ENCODE measurements at places on chromosomes 2 and 18.

DNA sequence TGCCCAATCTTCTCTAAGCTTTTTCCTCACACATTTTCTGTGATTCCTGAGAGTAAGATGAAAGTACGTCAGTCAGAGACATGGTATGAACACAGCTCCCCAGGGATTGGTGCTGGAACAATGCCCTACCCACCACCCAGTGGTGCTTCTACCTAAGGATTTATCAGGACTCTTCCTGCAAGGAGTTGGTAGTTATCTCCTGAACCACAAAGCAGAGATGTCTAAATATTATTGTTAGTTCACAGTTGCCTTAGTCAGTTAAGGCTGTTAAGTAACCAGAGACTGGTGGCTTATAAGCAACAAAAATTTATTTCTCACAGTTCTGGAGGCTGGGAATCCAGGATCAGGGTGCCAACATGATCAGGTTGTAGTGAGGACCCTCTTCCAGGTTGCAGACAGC is 60.3 kb upstream of the CCDC85A start:
- DNase-seq = no peak

DNA sequence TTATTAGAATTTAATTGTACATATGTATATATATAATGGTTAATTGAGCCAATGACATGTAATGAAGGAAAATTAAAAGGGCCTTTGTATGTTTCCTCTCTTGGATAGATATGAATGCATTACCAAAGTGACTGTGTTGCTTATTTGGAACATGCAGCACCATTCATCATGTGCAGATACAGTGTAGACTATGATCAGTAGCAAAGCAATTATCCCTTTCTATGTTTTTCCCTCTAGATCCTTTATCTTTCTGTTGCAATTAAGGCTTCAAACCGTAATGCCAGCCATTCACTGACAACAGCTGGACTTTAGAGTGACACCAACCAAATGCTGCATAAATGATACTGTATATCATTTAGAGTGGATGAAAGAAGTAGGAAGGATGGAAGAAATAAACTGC is 565.2 kb downstream of the NRXN1 start:
- no peak for DNase-seq

DNA sequence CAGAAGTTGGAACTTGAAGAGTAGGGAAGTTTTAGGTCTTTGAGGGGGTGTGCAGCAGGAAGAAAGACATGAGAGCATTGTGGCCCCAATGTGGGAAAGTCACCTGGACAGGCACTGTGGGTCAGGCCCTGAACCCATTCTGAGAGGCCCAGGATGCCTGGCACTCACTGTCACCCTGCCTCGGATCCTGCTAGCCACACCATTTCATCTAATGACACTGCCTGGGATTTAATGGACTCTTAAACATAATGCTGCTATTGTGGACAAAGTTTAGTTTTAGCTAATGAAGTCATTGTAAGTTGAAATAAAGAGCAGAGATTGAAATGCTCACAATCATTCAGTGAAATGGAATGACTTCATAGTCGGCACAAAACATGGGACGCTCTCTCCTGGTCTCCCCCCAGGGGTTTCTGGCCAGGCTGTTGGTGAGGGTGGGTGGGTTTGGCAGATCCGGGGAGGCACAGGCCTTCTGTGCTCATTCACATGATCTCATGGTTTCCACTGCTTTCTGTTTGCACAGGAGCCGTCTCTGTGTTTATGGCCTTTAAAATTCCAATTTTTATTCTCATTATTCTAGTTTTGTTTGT is 141.8 kb upstream of the KLHL29 start:
- DNase-seq = no peak

GRCh38 chr2:138707392-138708074 is 72.7 kb downstream of the NXPH2 start:
- DNase-seq = no peak

DNA sequence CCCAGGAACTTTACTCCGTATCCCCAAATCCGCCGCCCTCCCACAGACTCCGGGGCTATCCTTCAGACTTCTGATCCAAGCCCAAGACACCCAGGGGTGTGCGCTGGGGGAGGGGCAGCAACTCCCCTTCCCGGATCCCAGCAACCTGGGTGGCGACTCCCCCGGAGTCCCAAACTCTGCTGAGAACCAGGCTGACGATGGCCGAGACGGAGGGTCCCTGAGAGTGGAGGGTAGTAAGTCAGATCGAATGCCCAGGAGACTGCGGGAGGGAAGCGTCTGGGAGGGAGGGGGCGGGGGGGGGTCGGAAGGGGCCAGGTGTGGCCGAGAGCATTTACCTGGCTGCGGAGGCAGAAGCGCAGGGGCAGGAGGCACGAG is 7.0 kb upstream of the TNS1 start:
- no peak for DNase-seq

DNA sequence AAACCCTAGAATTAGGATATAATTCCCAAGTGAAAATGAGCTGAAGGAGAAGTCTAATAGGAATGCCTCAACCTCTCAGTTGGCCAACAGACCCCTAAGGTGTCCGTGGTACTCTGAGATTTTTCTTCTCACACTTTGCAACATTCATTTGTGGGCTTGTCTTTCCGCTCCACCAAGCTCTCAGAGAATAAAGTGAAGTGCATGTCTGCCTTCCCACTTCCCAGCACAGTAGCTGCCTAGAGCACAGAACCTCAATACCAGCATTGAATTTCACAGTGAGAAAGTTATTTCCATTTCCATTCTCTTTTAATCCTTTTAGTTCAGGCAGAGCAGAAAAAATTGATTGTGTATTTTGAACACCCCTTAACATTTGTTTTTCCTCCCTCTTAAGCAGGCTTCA is 451.8 kb downstream of the TGIF1 start:
- no peak for DNase-seq

GRCh38 chr2:145260081-145260480 is 740.2 kb upstream of the ZEB2 start:
- no peak for DNase-seq

- no peak for DNase-seq
Measured at GRCh38 chr2:38269421-38269820, 107.7 kb downstream of the ATL2 start.

DNA sequence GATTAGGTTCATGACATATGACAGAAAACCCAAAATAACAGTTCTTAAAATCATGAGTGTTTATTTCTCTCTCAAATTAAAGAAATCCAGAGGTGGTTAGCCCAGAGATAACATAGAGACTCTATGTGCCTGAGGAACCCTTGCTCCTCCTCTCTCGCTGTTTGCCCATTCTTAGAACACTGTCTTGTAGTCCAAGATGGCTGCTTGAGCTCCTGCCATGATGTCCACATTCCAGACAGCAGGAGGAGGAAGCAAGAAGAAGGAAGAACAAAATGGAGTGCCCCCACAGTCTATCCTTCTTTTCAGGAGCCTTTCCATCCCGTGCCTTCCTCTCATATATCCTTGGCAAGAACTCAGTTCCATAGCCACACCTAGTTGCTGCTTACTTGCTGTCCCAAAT is 13.9 kb upstream of the ST8SIA5 start:
- no peak for DNase-seq

GRCh38 chr2:189002079-189002478 is 27.9 kb downstream of the COL3A1 start:
- DNase-seq = no peak

DNA sequence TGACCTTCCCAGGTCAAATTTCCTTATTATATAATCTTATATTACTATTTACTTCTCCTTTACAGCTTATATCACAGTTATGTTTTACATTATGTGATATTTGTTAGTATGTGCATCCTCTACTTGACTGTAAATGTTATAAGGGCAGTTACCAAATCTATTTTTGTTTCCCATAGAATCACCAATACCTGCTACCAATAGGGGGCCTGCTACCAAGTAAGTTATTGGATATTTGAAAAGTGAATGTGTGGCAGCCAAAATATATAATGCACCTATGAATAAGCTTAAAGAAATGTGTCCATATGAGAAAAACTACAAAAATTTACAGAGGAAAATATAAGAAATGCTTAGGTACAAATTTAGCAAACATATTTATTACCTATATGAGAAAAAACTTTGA is 23.9 kb upstream of the CTAGE1 start:
- no peak for DNase-seq

- DNase-seq = no peak
Measured at GRCh38 chr2:67701011-67701410, 303.9 kb downstream of the ETAA1 start.

DNA sequence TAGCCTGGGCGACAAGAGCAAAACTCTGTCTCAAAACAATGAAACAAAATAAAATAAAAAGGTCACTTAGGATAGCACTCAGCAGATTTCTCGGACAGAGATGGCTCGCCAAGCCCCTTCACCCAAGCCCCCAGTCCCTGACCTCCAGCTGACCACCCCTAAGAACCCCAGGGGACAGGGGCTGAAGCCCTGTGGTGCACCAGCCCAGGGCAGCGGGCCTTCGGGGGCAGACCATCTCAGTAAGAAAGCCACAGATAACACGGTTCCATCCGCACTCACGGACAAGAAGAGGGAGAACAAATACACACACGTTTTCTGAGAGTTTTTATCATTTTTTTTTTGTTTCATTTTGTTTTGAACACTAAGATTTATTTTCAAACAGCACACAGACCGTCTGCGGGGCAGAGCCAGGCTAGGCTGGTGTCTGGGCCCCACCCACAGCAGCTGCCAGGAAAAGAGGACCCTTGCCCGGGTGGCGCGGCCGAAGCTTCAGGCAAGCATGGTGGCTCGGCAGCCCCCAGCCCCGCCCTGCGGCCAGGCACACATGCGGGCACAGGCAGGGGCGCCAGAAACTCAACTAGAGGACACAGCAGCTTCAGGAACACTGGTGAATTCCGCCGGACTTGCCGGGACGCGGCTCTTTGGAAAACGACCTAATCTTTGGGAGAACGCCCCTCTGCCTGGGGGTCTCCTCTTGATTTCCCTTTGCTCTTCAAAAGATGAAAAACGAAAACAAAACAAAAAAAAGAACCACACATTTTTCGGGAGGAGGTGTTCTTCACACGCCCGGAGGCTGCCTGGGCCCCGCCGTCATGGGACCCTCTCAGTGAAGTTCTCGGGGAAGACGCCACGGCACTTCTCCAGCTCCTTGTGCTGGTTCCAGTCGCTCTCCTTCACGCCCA is 59.0 kb downstream of the BIN1 start:
- DNase-seq = no peak

DNA sequence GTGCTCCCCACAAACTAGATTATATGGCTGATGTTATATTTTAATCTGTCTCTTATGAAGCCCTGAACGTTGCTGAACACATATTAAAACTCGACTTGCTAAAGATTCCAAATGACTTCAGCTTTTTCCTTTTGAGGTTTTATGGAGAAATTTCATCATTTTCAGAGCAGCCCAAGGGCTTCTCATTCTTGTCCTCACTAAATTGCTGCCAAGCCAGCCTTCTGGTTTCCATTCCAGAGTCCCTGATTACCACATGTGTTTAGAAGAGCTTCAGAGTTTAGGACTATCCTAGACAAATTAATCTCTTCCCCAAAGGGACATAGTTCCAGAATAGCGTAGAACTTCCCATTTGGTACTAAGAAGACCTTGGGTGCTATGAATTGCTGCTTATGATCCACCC is 77.8 kb upstream of the CCDC195 start:
- DNase-seq = no peak

DNA sequence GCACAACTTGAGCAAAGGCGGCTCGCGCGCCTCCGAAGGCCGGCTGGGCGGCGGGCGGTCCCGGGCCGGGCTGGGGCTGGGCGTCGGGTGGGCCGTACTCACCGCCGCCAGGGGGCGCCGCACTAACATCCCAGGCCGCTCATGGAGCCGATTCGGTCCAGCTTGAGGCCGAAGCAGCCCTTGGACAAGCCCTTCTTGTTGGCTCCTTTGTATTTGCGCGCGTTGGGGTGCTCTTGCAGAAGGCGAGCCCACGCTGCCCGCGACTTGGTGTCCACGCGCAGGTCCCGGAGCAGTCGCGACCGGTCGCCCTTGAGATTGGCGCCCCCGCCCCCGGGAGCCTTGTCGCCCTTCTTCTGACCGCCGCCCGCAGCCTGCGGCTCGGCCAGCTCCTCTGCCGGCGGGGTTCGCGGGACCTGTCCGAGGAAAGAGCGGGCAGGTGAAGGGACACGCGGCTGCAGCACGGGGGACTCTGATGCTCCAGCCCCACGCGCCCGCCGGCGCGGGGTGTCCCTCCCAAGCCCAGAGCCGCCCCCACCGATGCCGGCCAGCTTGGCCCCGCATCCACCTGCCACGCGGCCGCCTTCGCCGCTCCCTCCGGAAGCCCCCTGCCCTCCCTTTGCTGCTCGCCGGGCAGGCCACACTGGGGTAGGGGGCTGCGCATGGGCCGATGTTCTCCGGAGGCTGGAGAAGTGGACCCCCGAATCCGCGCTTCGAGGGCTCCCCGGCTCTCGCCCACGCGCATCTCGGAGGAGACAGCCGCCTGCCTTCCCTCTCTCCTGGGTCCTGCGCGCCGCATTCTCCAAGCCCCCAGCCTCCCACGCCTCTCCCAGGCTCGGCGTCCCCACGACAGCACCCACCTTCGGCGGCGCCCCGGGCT is 655 bp downstream of the NPPC start:
- DNase-seq = peak; percentile 56

- no peak for DNase-seq
Measured at GRCh38 chr2:8740136-8740535, 58.3 kb downstream of the ID2 start.

DNA sequence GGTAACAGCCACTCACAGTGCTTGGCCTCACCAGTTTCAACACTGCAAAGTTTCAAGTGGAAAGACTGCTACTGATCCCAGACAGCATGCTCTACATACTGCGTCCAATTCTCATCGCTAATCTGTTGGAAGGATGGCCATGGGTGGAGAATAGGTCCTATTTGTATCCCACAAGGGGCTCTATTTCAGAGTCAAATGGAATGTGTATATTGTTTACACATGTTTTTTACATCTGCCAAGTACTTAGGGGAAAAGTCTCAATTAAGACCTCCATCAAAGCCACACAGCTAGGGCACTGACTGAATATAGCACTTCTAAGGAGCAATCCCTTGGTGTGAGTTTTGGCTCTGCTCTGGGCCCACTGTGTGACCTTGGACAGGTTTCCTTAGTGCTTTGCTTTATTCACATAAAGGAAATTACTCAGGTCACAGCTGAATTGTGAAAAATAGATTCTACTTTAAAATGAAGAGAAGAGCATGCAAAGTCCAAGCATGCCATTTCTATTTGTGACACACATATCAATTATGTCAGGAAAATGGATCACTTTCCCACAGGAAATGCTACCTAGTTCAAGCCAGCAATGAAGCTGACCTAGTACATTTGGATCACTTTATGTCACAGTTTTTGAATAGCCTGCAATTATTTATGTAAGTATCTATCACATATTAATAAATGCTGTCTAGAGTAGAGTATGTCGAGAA is 112.9 kb upstream of the STK17B start:
- DNase-seq = no peak

DNA sequence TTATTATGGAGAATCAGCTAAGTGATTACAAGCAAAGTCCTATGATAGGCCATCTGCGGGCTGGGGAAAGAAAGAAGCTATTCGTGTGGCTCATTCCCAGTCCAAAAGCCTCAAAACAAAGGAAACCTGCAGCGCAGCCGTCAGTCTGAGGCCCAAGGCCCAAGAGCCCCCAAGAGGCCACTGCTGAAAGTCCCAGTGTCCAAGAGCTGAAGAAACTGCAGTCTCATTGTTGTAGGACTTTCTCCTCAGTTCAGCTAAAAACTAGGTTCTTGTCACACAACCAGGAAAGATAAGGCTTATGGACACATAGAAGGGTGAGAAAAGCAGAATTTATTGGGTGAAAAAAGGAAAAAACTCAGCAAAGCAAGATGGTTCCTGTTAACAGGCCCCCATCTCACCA is 143.2 kb downstream of the RHBDD1 start:
- DNase-seq = no peak

Data from CD4-positive, alpha-beta T cell treated with Interleukin-6 at 100 ng/mL for 8 hours (primary cell).